ENCODE measurements at places on chromosomes 5 and 9.

GRCh38 chr5:80615266-80615914 is 39.1 kb upstream of the MSH3 start:
- DNase-seq, result no peak

- DNase-seq, result peak; percentile 48
Measured at GRCh38 chr5:110757118-110757729, 18.4 kb downstream of the SLC25A46 start.

- DNase-seq, result no peak
Measured at GRCh38 chr9:135039266-135039870, 48.1 kb upstream of the OLFM1 start.

DNA sequence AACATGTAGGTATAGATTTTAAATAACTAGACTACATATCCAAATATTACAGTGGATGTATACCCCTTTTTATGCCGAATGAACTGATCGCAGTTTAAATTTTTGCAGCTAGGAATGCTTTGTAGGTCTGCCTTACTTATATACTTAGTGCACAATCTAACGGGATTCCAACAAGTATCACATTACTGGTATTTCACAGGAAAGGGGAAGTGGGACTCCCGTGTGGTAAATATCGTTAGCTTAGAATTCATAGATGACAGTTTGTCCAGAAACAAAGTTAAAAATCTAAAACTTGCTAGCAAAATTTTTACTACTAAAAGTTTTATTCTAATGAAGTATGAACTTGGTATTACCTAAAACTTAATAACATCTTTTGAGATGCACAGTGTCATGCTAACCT is 193.5 kb upstream of the TLX3 start:
- no peak for DNase-seq

DNA sequence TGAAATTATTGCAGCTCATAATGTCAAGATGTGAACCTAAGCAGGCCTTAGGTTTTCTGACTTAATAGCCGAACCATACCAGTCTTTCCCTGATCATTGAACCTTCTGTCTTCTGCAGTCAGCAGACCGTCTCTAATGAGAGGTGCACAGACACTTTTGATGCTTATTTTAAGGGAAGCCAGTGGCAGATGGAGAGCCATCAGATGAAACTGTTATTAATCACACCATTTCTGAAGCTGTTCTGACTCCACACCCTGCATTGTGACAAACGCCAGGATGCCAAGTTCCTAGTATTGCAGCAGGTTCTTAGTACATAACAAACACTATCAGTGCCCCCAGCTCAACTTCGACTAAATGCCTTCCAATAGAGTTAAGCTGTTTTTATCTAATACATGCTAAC is 43.0 kb downstream of the PIK3R1 start:
- DNase-seq, result no peak

GRCh38 chr5:32523625-32524024 is 61.7 kb upstream of the SUB1 start:
- no peak for DNase-seq

DNA sequence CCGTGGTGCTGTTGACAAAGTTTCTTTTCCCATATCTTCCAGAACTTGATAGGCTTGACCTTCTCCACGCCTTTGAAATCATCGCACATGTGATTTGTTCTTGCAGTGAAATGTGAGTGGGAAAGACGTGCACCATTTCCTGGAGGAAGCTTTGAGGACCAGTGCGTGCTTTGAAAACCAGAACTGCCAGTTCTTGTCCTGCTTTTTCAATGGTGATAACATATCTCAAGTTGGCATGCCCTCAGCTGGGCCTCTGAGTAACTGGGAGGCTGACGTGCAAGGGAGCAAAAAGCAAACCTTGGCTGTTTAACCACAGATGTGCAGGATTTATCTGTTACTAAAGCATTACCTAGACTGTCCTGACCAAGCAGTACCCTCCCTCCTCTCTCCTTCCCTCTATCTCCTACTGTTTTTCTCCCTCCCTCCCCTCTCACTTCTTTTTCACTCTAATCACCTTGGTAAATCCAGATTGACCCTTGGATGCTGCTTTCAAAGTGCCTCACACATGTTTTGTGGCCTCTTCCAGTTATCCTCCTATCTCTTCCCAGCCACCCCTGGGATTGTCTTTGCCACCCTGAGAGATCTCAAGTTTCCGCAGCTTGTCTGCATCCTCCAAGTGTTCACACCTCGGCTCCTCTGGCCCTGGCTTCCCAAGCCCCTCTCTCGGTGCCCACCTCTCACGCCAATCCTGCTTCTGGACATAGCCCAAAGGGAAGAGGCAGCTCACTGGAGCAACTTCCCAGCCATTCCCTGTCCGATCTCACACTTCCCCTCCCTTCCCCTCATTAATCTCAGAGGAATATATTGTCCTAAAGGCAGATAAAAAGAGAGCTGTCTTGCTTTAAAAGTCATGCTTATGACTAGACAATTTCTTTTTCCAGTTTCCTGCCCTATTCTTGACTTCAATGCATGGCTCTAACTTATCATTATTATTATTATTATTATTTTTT is 198.3 kb downstream of the ERCC6L2 start:
- DNase-seq, result no peak

DNA sequence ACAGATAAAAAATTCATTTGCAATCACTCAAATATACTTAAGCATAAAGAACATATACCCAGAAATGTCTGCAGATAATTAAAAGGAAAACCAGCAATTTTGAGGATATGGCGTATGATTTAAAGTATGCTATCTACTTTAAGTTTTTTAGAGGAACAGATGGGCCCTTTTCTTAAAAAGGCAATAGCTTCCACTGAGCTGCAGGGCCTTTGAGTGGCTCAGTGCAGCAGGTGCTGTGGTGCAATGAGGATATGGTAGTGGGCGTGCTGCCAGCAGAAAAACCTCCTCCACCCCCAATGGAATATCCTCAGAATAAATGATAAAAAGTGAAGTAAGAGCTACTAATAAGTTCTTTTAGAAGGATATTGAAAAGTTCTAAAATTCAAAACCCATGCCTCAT is 814.5 kb downstream of the MTRR start:
- no peak for DNase-seq

GRCh38 chr9:79196606-79197005 is 375.2 kb upstream of the TLE4 start:
- DNase-seq, result peak; percentile 69

- no peak for DNase-seq
Measured at GRCh38 chr9:85430659-85431338, 311.0 kb downstream of the AGTPBP1 start.

DNA sequence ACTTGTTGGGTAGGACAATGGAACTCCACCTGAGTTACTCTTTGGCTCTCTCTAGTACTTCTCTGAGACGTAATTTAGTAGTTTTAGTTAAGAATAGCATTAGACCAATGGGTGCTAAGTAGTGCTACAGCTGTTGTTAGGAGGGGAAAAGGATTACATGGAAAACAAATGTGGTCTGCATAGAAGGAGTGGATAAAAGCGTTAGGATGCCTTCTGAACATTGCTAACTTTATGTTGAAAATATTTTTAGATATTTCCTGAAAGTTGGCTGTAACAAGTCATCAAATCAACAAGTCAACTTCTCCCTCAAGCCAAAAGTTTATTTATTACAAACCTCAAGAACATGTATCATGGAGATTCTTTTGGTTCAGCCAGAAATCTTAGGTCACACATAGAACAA is 409.5 kb upstream of the MEF2C start:
- peak; percentile 35 for DNase-seq

- DNase-seq, result peak; percentile 44
Measured at GRCh38 chr5:172793577-172794488, 22.8 kb upstream of the DUSP1 start.

- DNase-seq, result no peak
Measured at GRCh38 chr5:175811589-175811988, 59.8 kb upstream of the CPLX2 start.

Data from fibroblast of skin of right quadriceps (primary cell).